ENCODE measurements at places on chromosomes 5 and 9. TPM values are rescaled to one million over a fixed set of nuclear protein-coding genes. Genes with fewer than 3 reads are reported as not detected.

The TAF11L5 gene
- not detected for total RNA-seq

The ENTPD2 gene
- total RNA-seq: not detected

The LCN9 gene
- not detected for total RNA-seq

The CER1 gene
- not detected for total RNA-seq

The CCDC183 gene
- total RNA-seq: 0.43 TPM

The RABEPK gene
- total RNA-seq: 41.6 TPM

The LRRC26 gene
- not detected for total RNA-seq

The MGAT1 gene
- 101 TPM for total RNA-seq

- H3K4me3 ChIP-seq: no peak overlapping the region
- no peaks in the 10 kb centered on the region for H3K27me3 ChIP-seq
- no peak for DNase-seq
- H3K4me1 ChIP-seq: no peaks in the 10 kb centered on the region
- H3K27ac ChIP-seq: no peak overlapping the region
Observed at GRCh38 chr5:178455480-178455835, 134.7 kb downstream of the COL23A1 start.

DNA sequence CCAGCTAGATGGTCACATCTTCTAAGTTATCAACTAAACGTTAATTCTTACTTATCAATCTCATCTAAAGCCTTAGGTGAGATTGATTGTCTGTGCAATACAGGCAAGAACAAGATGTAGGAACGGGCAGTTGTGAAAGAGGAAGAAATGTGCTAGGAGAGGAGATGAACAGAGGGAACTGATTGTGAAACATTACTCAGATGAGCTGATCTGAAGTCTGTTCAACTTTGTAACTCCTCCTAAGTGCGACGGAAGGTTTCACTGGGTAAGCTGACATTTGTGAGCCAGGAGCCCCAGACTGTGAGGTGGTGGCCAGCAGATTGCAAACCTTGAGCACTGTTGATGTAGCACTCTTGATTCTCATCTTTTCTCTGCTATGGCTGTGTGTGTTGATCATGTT, 204.1 kb downstream of the CD180 start:
- H3K4me3 ChIP-seq: no peak overlapping the region
- no peak for DNase-seq
- no peaks in the 10 kb centered on the region for H3K36me3 ChIP-seq
- no peak overlapping the region for H3K27ac ChIP-seq
- H3K4me1 ChIP-seq: peaks cover 12% of the 10 kb centered on the region

GRCh38 chr9:117485176-117485575, 70.3 kb upstream of the ASTN2 start:
- H3K27ac ChIP-seq: no peak overlapping the region
- H3K4me1 ChIP-seq: peaks cover 2% of the 10 kb centered on the region

- no peak for DNase-seq
- H3K27ac ChIP-seq: no peak overlapping the region
- peaks cover 12% of the 10 kb centered on the region for H3K27me3 ChIP-seq
- H3K4me3 ChIP-seq: no peak overlapping the region
- H3K36me3 ChIP-seq: no peaks in the 10 kb centered on the region
Observed at GRCh38 chr5:123448743-123449142, 25.5 kb upstream of the CEP120 start.

DNA sequence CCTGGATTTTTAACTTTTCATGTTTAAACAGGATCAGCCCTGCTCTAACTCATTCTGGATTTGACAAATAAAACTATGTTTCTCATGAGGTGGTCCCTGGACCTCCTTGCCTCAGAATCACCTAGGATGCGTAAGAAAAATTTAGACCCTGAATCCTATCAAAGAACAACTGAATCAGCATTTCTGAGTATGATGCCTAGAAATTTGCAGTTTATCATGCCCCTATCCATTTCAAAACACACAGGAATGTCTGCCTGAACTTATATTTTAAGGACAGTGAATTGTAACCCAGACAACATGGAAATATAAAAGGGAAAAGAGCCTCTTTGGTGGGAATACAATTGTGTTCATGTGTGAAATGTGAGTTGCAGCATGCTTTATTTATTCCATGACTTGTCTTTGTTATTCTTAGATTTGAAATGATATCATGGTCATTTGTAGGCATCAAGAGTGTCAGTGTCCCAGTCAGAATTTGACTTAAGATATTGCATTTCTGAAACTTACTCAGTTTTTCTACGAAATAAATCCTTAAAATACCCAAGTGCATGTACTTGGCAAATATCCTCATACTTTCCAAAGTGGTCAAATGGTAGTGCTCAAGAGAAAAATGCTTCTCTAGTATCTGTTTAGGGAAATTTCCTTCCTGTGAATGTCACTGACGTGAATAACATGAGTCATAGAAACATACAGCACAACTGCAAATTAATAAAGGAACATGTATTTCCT, 144.3 kb downstream of the GIN1 start:
- H3K36me3 ChIP-seq: peaks cover 9% of the 10 kb centered on the region
- H3K27me3 ChIP-seq: no peaks in the 10 kb centered on the region
- H3K4me3 ChIP-seq: no peak overlapping the region
- no peak overlapping the region for H3K27ac ChIP-seq
- no peaks in the 10 kb centered on the region for H3K4me1 ChIP-seq

GRCh38 chr5:91065496-91065895, 317.6 kb downstream of the ARRDC3 start:
- no peak overlapping the region for H3K27ac ChIP-seq
- H3K4me3 ChIP-seq: no peak overlapping the region
- no peaks in the 10 kb centered on the region for H3K36me3 ChIP-seq
- peaks cover 53% of the 10 kb centered on the region for H3K27me3 ChIP-seq

DNA sequence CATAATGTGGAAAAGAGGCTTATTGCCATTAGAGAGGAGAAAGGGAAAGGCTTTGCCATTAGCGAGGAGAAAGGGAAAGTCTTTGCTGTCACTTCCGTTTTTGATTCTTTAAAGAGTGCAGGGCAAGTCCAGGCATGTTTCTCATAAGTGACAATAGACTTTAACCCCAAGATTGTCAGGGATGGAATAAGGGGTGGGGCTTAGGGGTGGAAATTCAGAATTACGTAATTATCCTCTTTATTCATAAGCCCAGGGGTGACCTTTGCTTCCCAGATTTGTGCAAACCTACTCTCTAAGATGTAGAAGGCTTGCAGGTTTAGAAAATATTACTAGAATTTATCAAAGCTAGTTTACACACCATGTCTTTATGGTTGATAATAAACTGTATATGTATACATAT, 2.3 kb upstream of the PLK2 start:
- H3K4me1 ChIP-seq: peaks cover 17% of the 10 kb centered on the region
- H3K27ac ChIP-seq: no peak overlapping the region
- no peak for DNase-seq

- H3K4me1 ChIP-seq: no peaks in the 10 kb centered on the region
- H3K4me3 ChIP-seq: no peak overlapping the region
- H3K27me3 ChIP-seq: no peaks in the 10 kb centered on the region
- DNase-seq: no peak
- H3K36me3 ChIP-seq: no peaks in the 10 kb centered on the region
- H3K27ac ChIP-seq: no peak overlapping the region
Observed at GRCh38 chr9:113368982-113369854, 7.6 kb downstream of the HDHD3 start.
